ENCODE measurements at places on chromosomes 1 and 21.
A peak's percentile ranks its signal among the peaks of the same experiment; 100 is the strongest.

DNA sequence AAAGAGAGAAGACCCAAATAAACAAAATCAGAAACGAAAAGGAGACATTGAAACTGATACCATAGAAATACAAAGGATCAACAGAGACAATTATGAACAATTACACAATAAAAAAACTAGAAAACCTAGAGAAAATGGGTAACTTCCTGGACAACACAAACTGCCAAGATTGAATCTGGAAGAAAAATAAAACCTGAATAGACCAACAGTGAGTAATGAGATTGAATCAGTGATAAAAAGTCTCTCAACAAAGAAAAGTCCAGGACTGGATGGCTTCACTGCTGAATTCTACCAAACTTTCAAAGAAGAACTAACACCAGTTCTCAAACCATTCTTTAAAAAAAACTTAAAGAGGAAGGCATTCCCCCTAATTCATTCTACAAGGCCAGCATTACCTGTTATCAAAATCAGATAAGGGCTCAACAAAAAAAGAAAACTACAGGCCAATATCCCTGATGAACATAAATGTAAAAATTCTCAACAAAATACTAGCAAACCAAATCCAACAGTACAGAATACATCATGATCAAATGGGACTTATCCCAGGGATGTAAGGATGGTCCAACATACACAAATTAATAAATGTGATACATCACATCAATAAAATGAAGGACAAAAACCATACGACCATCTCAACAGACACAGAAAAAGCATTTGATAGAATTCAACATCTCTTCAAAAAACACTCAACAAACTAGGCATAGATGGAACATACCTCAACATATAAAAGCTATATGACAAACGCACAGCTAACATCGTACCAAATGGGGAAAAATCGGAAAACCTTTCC, 119.9 kb downstream of the ACBD6 start:
- ATAC-seq, result no peak

GRCh38 chr1:101022294-101022693, 3.3 kb downstream of the DPH5 start:
- ATAC-seq, result peak; percentile 34

GRCh38 chr1:29281571-29281970, 45.2 kb downstream of the PTPRU start:
- ATAC-seq, result no peak

- no peak for ATAC-seq
Measured at GRCh38 chr1:37633040-37633937, 1.4 kb downstream of the RSPO1 start.

GRCh38 chr21:31201144-31201543, 142.9 kb downstream of the TIAM1 start:
- ATAC-seq, result no peak
